Stimulated activated CD4-positive, alpha-beta T cell treated with anti-CD3 and anti-CD28 coated beads, Interleukin-2, amount 100 ng/mL, for 4 hours (primary cell): ENCODE measurements at places on chromosomes 5 and 9.

GRCh38 chr9:112570671-112571167, 84.1 kb downstream of the KIAA1958 start:
- DNase-seq: no peak

GRCh38 chr5:132420706-132421272, 51.3 kb downstream of the SLC22A5 start:
- no peak for DNase-seq

DNA sequence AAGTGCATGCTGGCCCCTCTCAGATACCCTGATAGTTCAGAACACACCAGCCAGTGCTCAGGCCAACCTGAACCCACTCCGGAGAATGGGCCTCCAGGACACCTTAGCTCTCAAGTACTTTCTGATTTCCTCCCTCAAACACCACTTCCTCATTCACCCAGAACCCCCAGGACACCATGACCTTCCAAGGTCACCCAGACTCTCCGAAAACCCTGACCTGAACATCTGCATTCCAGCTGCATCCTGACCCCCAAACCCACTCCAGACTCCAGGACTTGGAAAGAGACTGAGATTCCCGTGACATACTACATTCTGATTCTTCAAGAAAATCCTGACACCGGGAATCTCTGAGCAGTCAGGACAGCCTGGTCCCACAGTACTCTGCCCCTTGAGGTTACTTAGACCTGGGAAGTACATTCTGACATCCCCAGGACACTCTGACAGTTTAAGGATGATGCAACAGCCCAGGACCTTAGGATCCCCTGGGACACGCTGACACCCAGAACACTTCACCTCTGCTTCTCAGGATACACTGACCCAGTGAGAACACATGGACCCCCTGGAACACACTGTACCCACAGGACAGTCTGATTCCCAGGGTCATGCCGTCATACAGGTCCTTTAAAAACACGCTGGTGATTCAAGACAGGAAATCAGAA, 747 bp upstream of the PROP1 start:
- DNase-seq: no peak

DNA sequence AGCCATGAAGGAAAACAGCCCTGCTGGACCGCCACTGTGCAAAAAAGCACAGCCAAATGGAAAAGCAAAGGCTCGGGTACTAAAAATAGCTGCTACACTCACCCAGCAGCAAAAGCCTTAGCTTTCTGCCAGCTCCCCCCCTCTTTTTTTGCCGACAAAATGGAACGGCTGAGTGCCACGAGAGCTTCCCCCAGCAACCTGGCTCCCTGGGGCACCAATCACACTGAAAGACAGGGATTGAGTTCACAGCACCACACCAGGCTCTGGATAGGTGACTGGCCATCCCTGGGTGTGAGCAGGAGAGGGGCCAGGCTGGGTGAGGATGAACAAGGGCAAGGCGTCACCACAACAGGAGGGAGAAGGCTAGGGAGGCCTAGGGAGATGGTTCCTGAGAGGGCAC, 66.7 kb downstream of the SIL1 start:
- DNase-seq: no peak

GRCh38 chr5:104178829-104179456, 616.4 kb upstream of the NUDT12 start:
- DNase-seq: no peak

- DNase-seq: no peak
Observed at GRCh38 chr5:88760527-88760926, 122.5 kb downstream of the MEF2C start.

DNA sequence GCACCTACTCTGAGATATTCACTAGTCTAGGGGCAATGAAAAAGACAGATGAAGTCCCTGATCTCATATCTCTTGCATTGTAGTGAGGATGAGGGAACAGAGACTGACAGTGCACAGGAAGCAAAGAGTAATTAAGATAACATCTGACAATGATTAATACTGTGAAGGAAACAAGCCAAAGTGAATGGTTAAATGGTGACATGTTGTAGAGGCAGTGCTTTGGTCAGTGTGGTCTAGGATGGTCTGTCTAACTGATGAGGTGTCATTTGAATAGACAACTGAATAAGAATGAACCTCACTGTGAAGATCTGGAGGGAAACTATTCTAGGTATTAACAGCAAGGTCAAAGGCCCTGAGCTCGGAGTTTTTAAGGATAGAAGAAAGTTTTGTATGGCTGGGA, 333.3 kb upstream of the GRIA1 start:
- no peak for DNase-seq

DNA sequence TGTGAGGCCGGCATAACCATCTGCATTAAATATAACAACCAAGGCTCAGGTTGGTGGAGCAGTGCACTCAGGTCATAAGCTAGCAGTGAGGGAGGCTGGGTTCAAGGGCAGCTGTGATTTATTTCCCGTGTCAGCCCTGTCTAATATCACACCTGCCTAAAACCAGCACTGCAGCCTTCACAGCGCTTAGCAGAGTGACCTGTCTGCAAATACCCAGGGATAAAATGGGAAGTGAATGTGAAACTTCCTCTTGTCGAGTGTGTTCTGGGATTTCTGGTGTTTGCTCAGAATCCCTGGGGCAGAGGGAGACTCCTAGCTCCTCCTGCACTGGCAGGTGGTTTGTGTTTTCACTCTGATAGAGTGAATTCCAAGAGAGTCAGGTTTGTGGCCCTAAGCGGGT, 57.5 kb downstream of the ZNF510 start:
- no peak for DNase-seq

GRCh38 chr5:164518067-164518740, 1012.8 kb downstream of the MAT2B start:
- DNase-seq: no peak

- no peak for DNase-seq
Observed at GRCh38 chr9:131735238-131736128, 4.4 kb downstream of the RAPGEF1 start.

DNA sequence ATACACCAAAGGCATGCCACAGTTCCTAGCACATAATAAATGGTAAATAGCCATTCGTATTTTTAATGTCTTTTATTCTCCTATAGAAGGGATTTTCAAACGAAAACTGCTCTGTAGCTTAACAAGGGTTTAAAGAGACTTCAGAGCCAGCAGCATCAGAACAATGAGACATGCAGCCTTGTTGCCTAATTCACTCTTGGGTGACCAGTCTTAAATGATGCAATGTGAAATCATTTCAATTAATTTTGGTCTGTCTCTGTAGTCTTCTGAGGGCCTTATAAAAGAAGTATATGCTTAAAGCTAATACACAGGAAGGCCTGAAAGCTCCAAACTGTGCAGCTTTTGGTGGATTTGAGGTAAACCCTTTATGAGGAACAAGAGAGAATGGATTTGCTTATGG, 888.8 kb upstream of the WWC1 start:
- no peak for DNase-seq

DNA sequence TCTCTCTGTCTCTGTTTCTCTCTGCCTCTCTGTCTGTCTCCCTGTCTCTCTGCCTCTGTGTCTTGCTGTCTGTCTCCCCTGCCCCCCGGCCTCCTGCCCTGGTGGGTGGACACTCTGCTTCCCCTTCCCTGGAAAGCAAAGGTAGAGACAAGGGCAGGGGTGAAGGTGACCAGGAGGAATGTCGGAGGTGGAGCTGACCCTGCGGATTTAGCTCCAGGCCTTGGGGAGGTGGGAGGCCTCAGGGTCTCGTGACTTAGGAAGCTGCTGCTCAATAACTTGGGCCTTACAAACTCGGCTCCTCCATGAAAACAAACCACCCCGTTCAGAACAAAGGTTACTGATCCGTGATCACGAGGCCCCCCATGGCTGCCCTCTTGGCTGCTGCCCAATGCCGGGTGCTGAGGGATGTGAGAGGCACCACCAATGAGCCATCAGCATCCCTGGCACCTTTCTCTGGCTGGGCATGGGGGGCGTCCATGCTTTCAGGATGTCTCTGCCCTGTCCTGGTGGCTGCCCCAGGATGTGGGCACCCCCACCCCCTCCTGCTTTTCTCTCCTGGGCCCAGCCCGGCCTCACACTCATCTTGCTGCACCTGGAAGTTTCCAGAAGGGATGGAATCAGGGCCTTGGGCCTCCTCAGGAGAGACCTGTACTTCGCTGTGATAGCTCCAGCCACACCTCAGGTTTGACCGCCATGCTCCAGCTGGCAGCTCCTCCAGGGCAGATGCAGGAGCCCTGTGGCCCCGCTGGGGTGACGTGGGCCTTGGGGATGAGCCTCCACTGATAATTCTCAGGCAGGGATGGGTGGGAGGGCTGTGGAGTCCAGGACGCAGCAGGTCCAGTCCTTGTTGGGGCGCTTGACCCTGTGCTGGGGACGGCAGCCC, 14.8 kb upstream of the SLC6A19 start:
- no peak for DNase-seq

GRCh38 chr9:21688108-21689102, 114.0 kb upstream of the MTAP start:
- DNase-seq: no peak

- DNase-seq: no peak
Observed at GRCh38 chr5:168525856-168526255, 3.2 kb upstream of the FBLL1 start.

DNA sequence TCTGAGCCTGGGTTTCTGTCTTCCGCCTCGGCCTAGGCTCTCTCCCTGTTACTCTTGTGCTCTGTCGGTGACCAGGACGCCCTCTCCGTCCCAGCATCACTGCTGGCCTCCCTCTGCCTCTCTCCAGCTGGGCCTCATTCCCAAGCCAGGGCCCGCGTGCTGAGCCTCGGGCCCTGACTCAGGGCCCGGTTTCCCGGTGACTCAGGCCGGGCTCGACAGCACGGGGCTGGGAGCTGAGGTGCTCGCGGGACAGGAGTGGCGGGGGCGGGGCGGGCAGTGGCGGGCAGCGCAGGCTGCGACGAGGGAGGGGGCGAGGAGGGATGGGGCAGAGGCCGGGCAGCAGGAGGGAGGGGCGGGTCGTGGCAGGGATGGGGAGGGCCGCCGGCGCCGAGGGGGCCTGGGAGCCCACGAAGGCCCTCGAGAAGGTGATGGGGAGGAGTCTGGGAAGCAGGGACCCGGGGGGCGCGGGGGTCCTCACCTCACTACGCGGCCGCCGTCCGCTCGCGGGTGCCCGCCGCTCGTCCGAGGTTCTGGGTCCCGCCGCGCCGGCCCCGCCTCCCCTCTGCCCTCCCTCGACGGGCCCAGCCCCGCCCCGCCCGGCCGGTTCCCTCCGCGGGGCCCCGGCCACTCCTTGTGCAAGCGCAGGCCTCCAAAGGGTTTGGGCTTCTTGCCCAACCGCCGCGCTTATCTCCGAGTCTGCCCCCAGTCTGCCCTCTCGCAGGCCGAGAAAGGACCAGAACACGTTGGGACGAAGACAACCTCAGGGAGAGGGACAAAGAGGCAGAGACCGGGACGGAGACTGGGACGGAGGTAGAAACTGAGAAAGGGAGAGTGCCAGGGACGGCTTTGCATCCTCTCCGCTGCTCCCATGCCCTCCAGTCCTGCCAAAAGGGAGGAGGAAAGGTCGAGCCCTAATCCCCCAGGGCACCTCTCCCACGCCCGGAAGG, at the start of gene ARAP3:
Gene ARAP3, minus strand, starts transcription at position 536 of the 947 bp plus-strand sequence. CDS start 1,744 bp downstream, outside the sequence.
- no peak for DNase-seq

DNA sequence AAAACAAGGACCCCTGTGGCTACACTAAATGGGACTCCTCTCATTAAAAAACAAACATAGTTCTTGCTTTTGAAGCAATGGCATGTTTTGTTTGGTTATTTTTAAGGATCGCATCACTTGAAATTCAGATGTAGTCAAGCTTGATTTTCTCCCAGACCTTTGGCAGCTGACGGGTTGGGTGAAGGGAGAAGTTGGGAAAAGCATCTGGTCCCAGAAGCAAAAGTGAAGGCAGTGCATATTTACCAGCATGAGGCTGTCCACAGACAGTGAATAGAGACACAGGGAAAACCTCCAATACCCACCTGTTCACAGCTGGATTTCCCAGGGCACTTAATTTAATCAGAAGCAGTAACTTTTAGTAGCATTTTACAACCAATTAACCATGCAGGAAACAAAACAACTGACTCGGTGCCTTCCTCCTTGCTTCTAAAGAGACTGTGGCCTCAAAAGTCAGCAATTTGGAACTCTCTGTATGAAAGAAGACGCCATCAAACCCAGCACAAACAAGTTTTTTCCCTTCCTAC, 245.4 kb downstream of the EBF1 start:
- no peak for DNase-seq

DNA sequence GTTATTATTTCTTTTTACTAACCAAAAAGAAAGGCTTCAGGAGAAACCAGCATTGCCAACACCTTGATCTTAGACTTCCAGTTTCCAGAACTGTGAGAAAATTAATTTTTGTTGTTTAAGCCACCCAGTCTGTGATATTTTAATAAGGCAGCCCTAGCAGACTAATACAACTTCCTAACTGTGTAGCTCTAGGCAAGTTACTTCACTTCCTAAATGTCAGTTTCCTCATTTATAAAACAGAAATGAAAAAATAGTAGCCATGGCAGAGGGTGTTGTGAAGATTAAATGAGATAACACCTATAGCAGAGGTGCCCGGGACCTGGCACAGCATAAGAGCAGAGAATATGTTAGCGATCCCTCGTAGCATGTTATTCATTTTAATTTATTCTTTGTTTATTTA, 66.6 kb upstream of the HAND1 start:
- DNase-seq: no peak

- no peak for DNase-seq
Observed at GRCh38 chr5:54821445-54822323, 163.7 kb downstream of the ESM1 start.

GRCh38 chr5:6861667-6862066, 148.4 kb downstream of the TENT4A start:
- no peak for DNase-seq

- no peak for DNase-seq
Observed at GRCh38 chr9:34386656-34387055, 10.0 kb upstream of the MYORG start.

GRCh38 chr5:30991462-30991861, 202.0 kb upstream of the CDH6 start:
- no peak for DNase-seq

- no peak for DNase-seq
Observed at GRCh38 chr9:97591535-97591934, 41.6 kb downstream of the TSTD2 start.

DNA sequence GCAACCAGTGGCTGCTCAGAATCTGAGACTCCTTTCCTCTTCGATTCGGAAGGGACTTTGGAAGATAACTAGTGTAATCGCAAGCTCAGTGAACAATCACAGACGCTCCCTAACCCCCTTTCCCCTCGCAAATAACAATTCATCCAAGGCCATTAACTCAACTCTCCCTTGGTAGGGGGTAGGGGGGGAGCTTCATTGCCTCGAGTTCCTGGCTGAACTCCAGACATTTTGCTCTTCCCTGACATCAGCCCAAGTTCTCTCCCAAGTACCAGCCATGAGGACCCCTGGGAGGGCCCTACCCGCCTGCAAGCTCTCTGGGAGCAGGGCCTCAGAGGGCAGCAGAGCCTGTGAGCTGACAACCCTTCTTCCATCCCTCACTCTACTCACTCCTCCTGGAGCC, 8.4 kb downstream of the FAM163B start:
- no peak for DNase-seq

DNA sequence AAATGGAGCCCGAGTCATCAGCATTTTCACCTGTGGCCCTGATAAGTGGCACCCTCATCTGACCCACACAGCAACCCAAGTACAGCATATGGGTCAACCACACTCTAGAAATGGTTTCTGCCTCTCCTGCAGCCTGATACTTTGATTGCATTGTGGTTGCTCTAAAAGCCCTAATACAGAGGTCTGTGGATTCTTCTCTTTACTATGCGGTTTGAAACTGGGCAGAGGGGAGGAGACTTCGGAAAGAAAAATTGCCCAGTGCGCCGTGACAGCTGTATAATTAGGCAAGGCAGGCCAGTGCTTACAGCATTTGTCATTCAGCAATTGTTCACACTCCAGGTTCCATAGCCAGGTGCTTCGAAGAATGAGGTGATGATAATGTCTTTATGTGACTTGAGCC, 361.0 kb downstream of the NFIB start:
- DNase-seq: no peak

GRCh38 chr5:149490599-149491485, 60.4 kb downstream of the CSNK1A1 start:
- DNase-seq: no peak
